ENCODE measurements at places on chromosomes 12 and 14.

DNA sequence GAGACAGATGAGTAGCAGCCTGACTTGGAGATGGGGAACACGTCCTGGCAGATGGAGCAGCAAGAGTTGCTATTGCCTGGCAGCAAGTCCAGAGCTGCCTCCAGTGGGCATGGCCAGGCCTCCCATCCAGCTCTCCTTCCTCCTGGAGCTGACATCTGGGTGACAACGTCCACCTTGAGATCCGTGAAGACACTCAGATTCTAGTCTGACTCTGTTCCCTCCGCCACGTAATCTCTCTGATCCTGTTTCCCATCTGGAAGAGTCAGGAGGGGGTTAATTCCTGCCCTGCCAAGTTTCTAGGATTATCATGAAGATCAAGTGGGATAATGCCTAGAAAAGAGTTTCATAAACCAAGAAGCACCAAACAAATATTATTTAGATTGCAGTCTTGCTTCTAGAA is 65.3 kb upstream of the FAM181A start:
- no peak for DNase-seq

DNA sequence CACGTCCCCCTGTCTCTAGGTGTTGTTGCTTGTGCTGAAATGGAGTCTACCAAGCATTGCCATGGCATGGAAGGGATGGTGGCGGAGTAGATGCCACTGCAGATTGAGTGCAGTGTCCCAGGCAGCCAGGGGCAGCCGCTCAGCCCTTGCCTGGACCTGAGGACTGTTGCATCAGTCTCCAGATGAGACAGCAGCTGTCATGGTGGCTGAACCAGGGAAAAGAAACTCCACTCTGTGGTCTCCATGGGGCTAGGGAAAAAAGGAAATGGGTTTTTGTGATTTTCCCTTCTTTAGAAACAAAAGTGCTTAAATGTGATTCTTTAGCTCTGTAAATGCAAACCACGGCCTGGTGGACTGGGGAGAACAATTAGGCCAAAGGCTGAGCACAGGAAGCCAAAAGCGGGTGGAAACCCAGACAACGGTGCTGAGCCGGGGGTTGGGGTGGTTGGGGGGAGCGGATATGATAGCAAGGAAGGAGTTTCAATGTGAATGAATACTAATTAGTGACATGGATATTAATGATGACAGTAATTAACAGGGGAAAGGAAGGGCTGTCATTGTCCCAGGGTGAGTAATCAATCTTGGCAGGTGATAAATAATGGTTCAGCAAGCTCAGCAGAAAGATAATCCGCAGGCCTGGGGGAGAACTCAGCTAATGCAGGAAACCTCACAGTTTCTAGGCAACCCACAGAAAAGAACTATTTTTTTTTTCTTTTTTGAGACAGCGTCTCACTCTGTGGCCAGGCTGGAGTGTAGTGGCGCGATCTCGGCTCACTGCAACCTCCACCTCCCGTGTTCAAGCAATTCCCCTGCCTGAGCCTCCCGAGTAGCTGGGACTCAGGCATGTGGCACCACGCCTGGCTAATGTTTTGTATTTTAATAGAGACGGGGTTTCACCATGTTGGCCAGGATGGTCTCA is 442.6 kb downstream of the DPF3 start:
- DNase-seq = no peak

GRCh38 chr14:60649875-60650372 is 647 bp upstream of the SIX1 start:
- no peak for DNase-seq

DNA sequence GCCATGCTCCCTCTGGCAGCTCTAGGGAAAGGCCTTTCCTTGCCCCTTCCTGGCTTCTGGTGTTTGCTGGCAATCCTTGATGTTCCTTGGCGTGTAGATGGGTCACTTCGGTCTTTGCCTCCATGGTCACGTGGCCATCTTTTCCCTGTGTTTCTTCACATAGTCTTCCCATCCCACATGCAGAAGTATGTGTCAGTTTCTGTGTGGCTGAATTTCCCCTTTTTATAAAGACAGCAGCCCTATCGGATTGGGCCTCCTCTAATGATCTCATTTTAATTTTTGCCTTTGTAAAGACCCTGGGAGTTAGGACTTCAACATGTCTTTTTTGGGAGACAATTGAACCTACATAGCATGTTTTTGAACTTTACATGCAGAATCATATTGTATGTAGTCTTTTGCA is 107.2 kb upstream of the FGD4 start:
- no peak for DNase-seq

DNA sequence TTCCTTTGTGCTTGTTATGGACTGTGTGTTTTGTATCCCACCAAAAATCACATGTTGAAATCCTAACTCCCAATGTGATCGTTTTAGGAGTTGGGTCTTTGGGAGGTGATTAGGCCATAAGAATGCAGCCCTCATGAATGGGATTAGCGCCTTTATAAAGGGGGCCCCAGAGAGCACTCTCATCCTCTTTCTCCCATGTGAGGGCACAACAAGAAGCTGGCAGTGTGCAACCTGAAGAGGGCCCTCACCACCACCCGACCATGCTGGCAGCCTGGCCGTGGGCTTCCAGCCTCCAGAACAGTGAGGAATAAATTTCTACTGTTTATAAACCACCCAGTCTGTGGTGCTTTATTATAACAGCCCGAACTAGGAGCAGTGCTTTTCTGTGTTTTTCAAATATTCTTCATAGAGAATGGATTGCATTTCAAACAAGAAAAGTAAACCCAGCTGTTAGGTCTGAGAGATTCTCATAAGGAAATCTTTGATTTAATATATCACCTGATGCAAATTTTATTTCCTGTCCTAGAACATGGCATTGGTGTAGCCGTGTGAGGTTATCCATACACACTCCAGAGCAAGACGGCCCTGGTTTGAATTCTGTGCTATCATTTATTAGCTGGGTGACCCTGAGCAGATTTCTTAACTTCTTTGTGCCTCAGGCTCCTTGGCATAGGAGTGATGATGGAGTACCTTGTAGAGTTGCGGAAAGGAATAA is 27.8 kb downstream of the HSPB8 start:
- DNase-seq = no peak

DNA sequence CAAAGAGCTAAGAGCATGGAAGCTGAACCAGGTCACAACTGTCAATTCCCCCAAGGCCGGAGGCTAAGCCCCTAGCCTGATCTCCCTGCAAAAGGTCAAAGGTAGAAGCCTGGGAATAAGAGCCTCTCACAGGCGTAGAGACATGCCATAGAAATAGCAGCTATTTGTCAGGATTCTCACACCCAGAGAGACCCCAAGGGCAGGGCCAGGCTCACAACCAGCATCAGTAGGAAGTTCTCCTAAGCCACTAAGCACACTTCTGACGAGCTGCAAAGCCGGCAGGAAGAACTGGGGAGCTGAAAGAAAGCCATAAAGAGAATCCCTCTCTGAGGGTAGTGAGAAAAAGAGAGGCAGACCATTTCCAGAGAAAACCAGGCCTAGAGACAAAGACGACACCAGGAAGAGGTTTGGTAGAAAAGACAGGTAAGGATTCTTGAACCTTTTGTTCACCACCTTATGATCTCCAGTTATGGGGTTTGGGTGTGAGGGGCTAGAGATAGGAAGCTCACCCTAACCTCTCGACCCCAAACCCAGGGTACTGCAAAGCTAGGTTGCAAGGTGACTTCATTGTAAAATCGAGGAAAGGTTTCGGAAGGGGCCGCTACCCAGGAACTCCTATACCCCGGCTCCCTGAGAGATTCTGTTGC is 1.0 kb downstream of the SMARCC2 start:
- no peak for DNase-seq

GRCh38 chr12:3834774-3835173 is 38.4 kb downstream of the PARP11 start:
- DNase-seq = no peak

DNA sequence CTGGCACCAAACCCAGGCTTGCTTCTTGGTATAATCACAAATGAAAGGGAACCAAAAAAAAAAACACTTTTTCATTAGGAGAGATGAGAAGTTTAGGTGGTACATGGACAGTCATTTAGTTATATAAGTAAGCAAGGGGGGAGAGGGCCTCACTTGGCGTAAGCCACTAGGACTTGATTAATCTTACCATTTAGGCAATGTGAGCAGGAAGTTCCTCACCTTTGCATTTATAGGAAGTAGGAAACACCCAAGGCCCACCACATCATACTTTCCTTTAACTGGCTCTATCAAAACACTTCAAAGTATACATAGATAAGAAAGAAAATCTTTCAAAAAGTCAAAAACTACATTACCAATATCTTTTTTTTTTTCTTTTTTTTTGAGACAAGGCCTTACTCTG is 6.7 kb upstream of the RPS6KA5 start:
- DNase-seq = no peak

DNA sequence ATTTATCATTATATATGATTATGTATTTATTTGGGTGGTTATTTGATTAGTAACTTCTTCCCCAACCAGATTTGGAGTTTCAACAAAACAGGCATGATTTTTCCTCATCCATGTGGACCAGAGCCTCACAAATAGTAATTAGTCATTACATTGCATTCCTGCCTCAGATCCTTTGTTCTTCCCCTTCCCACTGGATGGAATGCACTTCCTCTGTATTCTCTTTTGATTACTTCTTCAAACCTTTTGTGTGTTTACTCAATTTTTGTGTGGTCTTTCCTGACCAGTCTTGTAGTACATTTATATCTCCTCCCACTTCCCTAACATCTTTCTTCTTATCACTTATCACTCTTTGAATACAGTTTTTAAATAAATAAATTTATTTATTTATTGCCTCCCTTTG is 15.5 kb downstream of the SYT1 start:
- no peak for DNase-seq

DNA sequence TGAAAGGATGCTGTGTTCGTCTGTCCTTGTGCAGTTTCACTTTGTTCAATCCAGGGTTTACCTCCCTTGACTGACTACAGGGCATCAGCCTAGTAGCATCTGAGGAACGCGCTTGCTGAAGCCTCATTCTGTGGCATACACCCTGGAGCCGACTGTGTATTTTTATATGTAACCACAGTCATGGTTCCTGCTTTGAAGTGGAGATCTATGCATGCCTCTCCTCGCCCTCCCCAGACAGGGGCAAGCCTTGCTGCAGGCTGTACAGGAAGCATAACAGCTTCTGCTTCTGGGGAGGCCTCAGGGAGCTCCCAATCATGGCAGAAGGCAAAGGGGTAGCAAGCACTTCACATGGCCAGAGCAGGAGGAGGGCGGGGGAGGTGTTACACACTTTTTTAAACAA is 262.1 kb downstream of the BCL11B start:
- no peak for DNase-seq

DNA sequence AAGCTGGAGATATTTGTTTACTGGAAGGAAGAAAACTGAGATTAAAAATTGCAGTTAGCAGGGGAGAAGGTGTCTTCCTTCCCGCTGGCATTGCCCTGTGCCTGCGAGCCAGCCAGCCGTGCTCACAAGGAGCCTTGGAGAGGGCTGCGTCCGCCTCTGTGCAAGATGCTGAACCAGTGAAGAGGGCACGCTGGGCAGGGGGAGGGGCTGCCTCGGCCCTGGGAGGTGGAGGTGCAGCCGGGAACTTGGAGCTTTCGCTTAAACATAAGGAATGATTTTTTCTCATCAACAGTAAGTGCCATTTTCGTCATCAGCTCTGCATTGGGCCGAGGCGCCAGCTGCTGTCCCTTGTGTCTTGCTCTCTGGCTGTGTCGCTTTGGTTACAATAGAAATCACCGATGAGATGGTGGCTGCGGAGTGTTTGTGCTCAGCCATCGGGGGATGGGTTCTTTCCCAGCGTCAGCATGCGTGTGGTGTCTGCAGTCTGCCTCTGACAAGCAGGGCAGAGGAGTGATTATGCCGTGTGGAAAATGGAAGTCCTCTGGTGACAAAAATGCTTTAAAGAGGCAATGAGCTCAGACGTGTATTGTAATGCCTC is 97.3 kb downstream of the ESR2 start:
- DNase-seq = no peak
